ENCODE measurements at places on chromosomes 4 and X. TPM values are rescaled to one million over a fixed set of nuclear protein-coding genes. Genes with fewer than 3 reads are reported as not detected.

DNA sequence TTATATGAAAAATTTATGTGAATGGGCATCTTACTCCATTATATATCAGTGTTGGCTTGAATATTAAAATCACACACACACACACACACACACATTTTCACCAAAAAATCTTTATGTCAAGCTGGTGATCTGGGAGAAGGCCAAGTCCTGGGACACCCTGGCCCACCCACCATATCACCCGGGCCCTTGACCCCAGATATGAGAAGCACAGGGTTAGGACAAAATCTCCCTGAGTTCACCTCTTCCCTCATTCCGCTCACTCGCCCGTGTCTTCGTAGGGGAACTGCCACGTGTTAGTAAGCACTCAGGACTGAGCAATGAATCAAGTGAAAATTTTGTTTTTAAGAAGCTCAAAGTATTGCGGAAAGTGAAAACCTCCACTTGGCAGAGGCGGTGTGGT, 103.8 kb upstream of the PSAPL1 start:
- DNase-seq = no peak

- DNase-seq = peak; percentile 27
Observed at GRCh38 chr4:37976507-37976906, 16.3 kb downstream of the PTTG2 start.

GLRA2 gene
- not detected for total RNA-seq

PIN4 gene
- 5.5 TPM for total RNA-seq

RAI2 gene
- under 0.01 TPM for total RNA-seq
